ENCODE measurements at places on chromosomes 3 and 15.

DNA sequence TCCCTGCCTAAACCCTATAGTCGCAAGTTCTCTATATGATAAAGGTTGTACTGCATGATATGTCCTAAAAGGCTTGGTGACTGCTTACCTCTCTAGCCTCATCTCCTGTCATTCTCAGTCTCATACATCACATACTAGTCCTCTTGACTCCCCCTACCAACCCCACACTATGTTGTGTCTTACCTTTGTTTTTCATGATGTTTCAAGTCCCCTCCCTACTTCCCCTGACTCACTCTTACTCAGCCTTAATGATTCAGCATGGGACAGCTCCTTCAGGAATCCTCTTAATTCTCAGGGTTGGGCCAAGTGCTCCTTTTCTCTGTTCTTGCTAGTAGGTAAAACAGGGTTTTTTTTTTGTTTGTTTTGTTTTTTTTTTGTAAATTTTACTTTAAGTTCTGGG is 49.6 kb downstream of the SLMAP start:
- DNase-seq, result no peak

DNA sequence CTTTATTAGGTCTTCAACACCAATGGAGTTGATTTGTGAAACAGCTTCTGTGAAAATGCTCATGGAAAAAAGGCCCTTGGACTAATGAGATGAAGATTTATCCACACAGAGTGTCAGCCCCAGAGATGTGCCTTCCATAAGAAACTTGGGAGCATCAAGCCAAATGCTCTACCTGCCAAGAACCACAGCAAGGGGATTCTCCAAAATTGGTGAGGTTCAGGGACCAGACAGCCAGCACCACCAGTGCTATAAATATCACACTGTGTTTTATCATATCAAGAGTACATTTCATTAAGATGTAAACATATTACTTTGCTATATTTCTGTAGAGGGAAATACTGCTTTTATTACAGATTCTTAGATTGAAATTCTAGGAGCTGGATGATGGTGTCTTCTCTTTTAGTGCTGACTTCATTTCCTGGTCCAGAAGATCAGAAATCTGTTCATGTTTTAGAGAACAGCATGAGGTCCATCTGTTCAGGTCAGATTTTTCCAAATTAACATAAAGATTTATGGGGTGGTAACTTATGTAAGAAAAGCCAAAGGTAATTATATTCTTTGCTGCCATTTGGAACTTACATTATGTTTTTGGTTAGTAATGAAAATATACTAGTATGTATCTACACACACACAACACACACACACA is 17.7 kb downstream of the SLC35G2 start:
- DNase-seq, result no peak

DNA sequence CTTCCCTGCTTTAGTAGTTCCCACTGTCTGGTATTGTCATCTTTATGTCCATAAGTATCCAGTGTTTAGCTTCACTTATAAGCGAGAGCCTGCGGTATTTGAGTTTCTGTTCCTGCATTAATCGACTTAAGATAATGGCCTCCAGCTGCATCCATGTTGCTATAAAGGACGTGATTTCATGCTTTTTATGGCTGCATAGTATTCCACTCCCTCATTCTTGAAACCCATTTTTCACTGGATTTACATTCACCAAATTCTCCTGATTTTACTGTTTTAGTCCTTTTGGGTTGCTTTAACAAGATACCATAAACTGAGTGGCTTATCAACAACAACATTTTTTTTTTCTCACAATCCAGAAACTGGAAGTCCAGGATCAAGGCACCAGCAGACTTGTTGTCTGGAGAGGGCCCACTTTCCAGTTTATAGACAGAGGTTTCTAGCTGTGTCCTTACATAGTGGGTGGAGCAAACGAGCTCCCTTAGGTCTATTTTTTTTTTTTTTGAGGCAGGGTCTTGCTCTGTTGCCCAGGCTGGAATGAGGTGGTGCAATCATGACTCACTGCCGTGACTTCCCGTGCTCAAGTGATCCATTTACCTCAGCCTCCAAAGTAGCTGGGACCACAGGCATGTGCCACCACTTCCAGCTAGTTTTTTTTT is 6.1 kb upstream of the TICRR start:
- DNase-seq, result no peak

- DNase-seq, result no peak
These were observed 514 bp upstream of the FAM174B start for GRCh38 chr15:92656089-92656488.

- DNase-seq, result no peak
These were observed 65.6 kb upstream of the DCP1A start for GRCh38 chr3:53412953-53413352.

DNA sequence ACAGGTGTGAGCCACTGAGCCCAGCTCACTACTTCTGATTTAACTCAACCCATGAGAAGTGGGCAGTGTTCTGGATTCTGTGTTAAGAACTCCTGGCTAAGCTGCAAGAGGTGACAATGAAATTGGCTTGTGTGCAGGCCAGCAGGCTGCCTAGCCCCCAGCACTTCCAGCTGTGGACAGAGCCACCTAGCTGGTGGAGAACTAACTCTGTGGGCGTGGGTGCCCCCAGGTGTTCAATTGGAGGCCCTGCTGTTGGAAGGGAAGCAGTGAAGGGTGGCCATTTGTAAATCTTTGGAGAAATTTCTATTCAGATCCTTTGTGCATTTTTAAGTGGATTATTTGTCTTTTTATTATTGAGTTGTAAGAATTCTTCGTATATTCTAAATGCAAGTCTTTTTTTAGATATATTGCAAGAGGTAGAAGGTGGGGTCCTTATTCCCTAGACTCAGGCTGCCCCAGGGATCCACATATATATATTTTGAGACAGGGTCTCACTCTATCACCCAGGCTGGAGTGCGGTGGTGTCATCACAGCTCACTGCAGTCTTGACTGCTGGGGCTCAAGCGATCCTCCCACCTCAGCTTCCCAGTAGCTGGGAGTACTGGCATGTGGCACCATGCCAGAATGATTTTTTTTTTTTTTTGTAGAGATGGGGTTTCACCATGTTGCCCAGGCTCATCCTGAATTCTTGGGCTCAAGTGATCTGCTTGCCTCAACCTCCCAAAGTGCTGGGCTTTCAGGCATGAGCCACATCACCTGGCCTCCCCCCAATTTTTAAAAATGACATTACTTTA is 7.2 kb upstream of the SCAMP5 start:
- DNase-seq, result no peak

GRCh38 chr3:45617430-45618080 is 23.0 kb downstream of the LIMD1 start:
- no peak for DNase-seq

DNA sequence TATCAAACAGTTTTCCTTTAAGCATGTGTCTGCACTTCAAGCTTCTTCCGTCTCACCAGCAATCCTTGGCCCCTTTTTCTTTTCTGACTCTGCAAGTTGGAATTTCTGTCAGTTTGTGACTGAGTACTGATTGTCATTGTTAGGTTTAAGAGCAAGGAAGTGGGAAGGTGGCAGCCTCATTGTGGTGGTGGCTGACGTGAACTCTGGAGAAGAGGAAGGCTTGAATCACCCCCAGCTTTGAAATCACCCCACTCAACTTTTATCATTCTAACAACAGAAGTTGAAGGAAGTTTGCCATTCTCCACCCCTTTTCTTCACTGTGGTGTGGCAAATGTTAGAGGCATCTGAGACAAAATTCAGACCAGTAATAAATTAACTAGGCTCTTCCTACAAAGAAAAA is 231.6 kb upstream of the AGTR1 start:
- no peak for DNase-seq

GRCh38 chr3:121630355-121630754 is 30.3 kb downstream of the HCLS1 start:
- no peak for DNase-seq

- DNase-seq, result no peak
These were observed 14.0 kb upstream of the CHD2 start for GRCh38 chr15:92886042-92886537.

- DNase-seq, result no peak
These were observed 15.2 kb downstream of the CSRNP1 start for GRCh38 chr3:39137991-39138803.

DNA sequence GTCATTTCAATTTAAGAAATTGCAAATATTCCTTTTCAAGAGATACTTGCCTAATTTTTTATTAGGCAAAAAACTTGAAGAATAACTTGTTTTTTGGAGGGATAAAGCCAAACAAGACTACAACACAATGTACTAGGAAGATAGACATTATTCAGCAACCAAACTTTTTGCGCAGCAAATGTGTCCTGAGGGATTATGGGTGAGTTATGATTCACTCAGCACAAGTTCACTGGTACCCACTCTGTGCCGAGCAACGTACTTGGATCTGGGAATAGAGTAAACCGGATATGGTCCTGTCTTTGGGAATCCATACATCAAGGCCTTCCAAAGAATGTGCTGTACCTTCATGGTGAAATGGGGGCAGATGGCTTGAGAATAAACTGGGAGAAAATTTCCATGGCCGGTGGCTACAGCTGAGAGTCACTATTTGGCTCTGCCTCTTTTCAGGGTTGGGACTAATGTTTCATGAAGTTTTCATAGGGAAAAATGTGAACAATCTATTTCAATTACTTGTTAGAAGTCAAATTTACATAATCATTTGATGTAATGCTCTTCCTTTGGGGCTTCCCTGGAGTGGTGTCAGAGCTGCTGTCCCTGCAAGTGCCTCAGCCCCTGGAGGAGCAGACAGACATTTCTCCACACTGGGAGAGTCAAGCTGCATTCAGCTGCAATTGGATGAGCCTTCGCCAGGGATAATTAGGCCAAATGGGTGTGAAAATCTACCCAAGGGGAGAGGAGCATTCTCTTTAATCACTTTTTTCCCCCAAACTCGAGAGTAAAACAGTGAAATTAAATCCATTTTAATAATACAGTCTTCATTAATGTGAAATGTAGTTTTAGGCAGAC is 315.2 kb downstream of the CLSTN2 start:
- DNase-seq, result no peak

DNA sequence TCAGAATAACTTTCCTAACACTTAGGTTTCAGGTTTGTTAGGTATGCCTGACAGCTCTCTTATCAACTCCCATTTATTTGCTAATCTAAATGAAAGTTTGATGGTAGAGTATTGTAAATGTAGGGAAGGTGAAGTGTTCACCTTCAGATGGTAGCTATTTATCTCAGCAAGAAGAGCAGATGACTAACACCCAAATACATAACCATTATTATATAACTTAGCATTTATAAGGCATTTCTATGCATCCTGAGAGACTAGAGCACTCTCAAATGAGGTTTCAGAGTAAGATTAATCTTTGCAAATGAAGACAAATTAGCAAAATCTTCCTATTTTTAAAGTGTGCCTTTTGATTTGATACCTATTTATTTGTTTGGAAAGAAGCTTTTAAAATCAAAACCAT is 143.8 kb downstream of the IGF1R start:
- DNase-seq, result no peak

- DNase-seq, result peak; percentile 22
These were observed 13.1 kb upstream of the PLA2G4D start for GRCh38 chr15:42107473-42107872.

DNA sequence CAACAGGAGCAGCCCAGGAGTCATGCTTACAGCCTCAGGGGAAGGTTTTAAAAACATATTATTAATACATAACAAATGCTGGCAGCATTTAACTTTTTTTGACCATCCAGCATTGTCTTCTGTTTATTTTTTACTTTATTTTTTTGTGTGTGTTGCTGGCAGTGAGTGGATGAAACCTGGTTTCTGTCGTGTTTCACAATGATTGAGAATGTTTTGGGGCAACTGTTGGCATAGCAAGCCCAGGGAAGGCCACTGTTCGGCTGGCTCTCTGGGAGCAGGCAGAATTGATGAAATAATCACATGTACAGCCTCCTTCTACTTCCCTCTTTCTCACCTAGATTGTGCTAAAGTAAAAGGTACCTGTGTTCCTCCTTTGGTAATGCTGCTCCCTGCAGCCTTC is 190.2 kb downstream of the NR1D2 start:
- DNase-seq, result no peak

DNA sequence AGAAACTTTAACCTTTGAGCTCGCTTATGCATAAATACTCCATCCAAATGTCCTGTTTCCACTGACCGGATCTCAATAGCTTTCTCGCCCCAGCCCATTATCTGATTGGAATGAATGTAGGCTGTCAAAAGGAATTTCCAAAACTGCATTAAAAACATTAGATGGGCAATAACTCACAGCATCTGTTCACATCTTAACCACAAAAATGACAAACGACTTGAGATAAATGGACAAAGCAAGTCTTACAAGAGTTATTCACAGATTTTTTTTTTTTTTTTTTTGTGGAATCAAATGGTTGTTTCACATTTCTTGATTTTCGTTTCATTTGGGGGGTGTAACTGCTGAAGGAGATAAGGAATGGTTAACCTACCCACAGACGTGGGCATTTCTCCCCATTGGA is 39.7 kb upstream of the SLC2A2 start:
- no peak for DNase-seq

GRCh38 chr3:105422645-105423044 is 55.9 kb downstream of the ALCAM start:
- no peak for DNase-seq

- no peak for DNase-seq
These were observed 53.6 kb upstream of the ATP13A3 start for GRCh38 chr3:194540274-194540905.
